ENCODE measurements at places on chromosomes 4 and X. TPM values are rescaled to one million over a fixed set of nuclear protein-coding genes. Genes with fewer than 3 reads are reported as not detected.

GRCh38 chr4:141432000-141432712 lies 204.2 kb upstream of the IL15 start:
- DNase-seq = no peak

DNA sequence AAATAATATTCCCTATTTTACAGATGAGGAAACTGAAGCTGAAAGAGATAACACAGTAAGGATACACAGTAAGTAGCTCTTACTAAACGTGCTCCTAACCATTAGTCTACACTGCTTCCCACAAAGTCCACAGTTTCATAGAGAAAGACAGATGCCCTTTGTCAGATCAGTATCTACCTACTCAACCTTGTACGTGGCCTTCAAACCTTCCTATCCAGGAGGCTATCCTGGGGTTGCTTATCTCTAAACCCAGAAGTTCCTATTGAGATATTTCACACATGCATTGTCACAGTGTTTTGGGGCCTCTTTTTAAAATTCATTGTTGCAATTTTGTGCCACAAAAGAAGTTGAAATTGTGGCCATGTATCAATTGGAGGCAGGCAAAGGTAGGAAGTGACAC lies 208.0 kb downstream of the ENOX2 start:
- no peak for DNase-seq

GRCh38 chr4:153643406-153644383 lies 40.4 kb upstream of the TLR2 start:
- DNase-seq = peak; percentile 44

- DNase-seq = no peak
Measured at GRCh38 chrX:31123335-31123734, 51.5 kb upstream of the FTHL17 start.

DNA sequence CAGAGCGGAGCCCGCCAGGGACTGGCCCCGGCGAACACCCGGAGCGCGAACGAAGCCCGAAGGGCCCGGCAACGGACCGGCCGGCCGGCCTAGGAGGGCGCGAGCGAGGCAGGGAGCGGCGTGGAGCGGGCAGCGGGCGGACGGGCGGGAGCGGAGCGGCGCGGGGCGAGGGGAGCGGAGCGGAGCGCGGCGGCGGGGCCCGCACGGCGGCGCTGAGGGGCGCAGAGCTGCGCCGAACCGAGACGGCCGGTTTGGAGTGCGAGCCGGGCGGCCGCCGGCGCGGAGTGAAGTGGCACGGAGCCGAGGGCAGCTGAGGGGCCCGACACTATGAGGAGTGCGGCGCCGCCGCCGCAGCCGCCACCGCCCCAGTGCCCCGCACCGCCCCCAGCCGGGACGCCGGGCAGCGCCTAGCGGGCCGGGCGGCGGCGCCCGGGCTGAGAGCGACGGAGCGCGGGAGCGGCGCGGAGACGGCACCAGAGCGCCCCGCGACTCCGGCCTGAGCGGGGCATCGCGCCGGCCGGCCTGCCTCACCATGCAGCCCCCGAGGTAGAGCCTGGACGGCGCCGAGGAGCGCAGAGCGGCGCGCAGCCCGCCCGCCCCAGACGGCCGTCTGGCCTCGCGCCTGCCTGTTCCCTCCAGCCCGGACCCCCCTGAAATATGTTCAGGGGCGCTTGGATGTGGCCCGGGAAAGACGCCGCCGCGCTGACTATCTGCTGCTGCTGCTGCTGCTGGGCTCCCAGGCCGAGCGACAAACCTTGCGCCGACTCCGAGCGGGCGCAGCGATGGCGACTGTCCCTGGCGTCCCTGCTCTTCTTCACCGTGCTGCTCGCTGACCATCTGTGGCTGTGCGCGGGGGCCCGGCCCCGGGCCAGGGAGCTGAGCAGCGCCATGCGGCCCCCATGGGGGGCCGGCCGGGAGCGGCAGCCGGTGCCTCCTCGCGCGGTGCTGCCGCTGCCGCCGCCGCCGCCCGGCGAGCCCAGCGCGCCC lies 793 bp downstream of the NALF2 start:
- no peak for DNase-seq

DNA sequence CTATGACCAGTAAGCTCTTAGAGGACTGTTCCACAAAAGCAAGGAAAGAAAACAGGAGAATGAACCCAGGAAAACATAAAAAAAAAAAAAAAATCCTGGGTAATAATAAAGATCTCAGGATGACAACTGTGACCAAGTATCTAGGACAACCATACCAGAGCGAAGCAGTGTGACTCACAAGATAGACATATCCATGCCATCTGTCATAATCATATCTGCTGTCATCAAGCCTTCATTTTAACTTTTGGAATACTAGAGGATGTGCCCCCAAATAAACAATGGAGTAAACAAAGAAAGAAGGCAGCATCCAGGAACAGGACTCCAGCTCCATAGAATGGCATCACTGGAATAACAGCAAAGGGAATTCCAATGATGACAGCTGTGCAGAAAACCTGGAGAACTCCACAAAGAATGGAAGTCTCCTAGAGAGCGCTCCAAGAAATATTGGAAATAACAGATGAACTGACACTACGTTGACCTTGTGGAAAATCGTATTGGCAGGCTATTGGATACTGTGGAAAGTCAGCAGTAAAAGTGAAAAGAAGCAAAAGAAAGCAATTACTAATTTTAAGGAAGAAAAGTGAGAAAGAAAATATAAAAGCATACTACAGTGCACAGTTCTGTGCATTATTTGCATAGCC lies 35.3 kb downstream of the HPGDS start:
- no peak for DNase-seq

DNA sequence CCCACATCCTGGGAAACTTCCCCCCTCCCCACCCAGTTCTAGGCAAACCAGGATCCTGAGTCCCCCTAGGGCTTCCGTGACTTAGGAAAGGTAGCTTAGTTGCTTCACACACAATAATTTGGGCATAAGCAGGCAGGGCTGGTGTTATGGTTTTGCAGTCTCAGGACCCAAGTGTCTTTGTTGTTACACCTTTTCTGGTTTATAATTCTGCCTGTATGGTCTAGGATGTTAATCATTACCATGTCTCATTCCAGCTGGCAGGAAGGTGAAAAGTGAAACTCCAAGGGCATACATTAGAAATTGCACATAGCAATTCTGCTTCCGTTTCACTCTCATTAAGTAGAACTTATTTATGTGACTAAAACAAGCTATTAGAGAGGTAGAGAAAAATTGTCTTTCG lies 16.8 kb downstream of the UGT8 start:
- DNase-seq = peak; percentile 57

DNA sequence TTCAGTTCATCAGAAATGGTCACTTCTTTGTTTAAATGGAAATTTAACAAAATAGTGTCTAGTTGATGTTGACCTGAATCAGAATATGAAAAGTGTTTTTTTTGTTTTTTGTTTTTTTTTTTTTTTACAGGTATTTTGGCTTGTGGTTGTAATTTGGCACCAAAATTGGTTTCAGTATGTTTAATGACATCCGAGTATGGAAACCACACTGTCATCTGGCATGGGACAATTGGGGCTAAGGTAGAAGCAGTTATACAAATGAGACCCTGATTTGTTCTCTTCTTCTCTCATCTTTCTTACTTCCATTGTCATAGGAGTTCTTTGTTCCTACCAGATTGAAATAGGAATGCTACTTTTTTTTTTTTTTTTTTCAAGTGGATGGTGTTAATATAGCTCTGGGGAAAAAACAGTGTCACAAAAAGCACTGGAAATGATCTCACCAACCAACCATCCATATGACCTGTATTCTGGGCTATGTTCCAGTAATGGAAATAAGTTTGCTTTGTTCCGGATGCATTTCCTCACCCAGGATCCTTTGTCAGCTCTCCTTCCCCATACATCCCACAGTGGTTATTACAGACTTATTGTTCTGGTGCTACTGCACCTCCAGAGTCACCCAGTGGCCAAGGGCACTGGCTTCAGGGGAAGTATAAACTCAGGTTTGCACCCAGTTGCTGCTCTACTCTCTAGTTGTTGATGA lies 95.8 kb downstream of the ATXN3L start:
- DNase-seq = no peak

Gene AMTN
- not detected for polyA plus RNA-seq

Gene PPM1K
- polyA plus RNA-seq = 23.0 TPM

Gene ADGRL3
- 31.1 TPM for polyA plus RNA-seq

Gene STK32B
- polyA plus RNA-seq = 11.1 TPM
